Activated T-helper 1 cell treated with anti-CD3 and anti-CD28 coated beads, Interleukin-12 subunit alpha, Interleukin-12 subunit beta, Interleukin-2, Interleukin-4 antibody, amounts not matched to agents 30 ng/mL and 10 ng/mL and 1 ng/mL, durations not matched to agents 14 hours and 24 hours and 36 hours (primary cell): ENCODE measurements at places on chromosomes 5 and 9. TPM values are rescaled to one million over a fixed set of nuclear protein-coding genes. Genes with fewer than 3 reads are reported as not detected.

- peaks cover 4% of the 10 kb centered on the region for H3K27me3 ChIP-seq
- no peak for DNase-seq
- peaks cover 28% of the 10 kb centered on the region for H3K36me3 ChIP-seq
- H3K4me1 ChIP-seq, result peaks cover 59% of the 10 kb centered on the region
- peak overlapping the region; percentile 45 for H3K27ac ChIP-seq
Observed at GRCh38 chr5:72850113-72850512, 33.7 kb downstream of the TNPO1 start.

DNA sequence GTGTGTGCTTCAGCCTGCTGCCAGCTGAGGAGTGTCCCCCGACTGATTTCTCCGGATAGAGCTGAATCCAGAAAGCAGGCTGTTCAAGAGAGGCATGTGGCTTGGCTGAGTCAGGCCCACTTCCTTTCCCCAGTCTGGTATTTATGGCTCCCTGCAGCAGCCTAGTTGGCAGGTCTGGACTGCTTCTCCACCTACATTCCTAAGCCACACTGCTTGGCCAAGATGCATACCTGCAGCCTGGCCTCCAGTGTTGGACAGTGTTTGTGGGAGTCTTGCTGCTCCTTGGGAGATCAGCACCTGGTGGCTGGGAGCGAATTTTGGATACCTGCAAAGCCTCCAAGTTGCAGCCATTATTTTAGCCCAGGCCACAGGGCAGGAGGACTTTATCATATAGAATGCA, 670.8 kb downstream of the ACTL7B start:
- no peak for DNase-seq
- no peaks in the 10 kb centered on the region for H3K27me3 ChIP-seq
- H3K4me3 ChIP-seq, result no peak overlapping the region
- H3K36me3 ChIP-seq, result no peaks in the 10 kb centered on the region
- H3K4me1 ChIP-seq, result no peaks in the 10 kb centered on the region

DNA sequence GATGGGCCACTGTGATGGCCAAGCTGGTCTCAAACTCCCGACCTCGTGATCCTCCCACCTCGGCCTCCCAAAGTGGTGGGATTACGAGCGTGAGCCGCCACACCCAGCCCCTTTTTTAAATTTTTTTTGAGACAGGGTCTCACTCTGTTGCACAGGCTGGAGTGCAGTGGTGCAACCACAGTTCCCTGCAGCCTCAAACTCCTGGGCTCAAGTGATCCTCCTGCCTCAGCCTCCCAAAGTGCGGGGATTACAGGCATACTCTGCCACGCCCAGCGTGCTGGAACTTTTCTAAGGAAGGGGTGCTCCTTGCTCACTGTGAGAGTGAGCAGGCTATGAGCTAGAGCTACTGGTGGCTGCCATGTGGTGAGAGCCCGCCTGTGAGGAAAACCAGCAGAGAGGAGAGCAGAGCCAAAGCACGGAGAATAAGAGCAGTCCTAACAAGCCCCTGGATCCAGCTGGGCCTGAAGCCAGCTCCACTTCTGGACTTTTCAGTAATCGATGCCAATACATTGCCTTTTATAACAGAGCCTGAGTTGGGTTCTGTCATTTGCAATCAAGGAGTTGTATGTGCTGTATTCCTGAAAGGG, 75.5 kb upstream of the UNC5A start:
- H3K4me1 ChIP-seq, result no peaks in the 10 kb centered on the region
- DNase-seq, result no peak
- H3K27me3 ChIP-seq, result peaks cover 29% of the 10 kb centered on the region
- H3K36me3 ChIP-seq, result no peaks in the 10 kb centered on the region

GRCh38 chr5:142959683-142960657, 189.8 kb downstream of the ARHGAP26 start:
- H3K4me1 ChIP-seq, result peaks cover 42% of the 10 kb centered on the region
- H3K36me3 ChIP-seq, result peaks cover 5% of the 10 kb centered on the region
- no peak for DNase-seq
- no peak overlapping the region for H3K4me3 ChIP-seq

DNA sequence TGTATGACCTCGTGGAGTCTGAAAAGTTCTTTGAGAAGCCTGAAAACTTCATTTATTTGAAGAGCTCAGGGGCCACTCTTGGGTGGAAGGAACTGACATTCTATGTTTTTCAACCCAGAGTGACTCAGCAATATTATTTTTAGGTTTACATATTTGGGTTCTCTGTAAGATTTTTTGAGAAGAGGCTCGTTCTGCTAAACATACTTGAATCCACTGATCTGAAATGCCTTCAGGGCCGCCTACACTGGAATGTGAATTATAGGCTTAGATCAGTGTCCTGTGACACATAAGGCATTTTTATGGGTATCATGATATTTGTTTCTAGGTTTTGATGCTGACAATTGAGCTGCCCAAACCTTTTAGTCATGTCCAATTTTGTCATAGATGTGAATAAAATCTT, 86.2 kb downstream of the PSAT1 start:
- H3K27ac ChIP-seq, result no peak overlapping the region
- DNase-seq, result no peak
- H3K4me1 ChIP-seq, result no peaks in the 10 kb centered on the region
- no peaks in the 10 kb centered on the region for H3K36me3 ChIP-seq
- H3K4me3 ChIP-seq, result no peak overlapping the region

PCDHB3 gene
- not detected in 2 replicates for total RNA-seq

IL9 gene
- total RNA-seq, result 0.36 and 2.0 TPM in 2 replicates
